SW480 (cell line): ENCODE measurements at places on chromosomes 1 and 21.
A peak's percentile ranks its signal among the peaks of the same experiment; 100 is the strongest.

DNA sequence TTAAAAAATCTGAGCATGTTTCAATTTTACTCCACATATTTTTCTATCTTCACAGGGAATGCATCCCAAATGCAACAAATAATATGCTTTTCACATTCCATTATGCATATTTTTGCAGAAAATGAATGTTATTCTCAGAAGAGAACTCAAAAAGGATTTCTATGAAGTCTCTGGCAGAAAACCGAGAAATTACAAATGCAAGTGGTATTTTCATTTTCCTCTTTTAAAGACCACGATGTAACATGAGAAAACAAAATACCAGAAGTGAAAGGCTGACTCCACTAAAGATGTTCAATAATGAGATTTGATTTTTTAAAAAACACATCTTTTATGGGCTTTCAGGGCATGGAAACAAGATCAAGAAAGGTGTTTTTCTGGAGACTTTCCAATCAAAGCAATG, 5.0 kb upstream of the PDC start:
- DNase-seq, result no peak

GRCh38 chr1:208174731-208175507, 69.3 kb downstream of the PLXNA2 start:
- no peak for DNase-seq

DNA sequence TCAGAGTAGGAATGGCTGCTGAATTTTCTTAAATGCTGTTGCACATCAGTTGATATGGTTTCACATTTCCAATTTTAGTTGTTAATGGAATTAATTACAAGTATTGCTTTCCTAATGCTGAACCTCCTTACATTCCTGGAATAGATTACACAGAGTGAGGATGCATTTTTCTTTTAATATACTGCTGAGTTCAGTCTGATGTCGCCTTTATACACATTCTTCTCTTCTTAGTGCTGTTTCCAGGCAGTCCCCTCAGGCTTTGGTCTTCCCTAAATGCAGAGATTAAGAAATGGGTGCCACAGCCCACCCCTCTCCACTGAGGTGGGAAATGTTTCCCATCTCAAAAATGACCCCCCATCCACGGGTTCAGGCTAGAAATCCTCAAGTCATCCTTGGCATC, 6.7 kb upstream of the TSPEAR start:
- no peak for DNase-seq

GRCh38 chr1:202770135-202770534, 38.1 kb downstream of the KDM5B start:
- DNase-seq, result no peak

GRCh38 chr1:160222546-160222945, 17.4 kb downstream of the PEA15 start:
- DNase-seq, result no peak

DNA sequence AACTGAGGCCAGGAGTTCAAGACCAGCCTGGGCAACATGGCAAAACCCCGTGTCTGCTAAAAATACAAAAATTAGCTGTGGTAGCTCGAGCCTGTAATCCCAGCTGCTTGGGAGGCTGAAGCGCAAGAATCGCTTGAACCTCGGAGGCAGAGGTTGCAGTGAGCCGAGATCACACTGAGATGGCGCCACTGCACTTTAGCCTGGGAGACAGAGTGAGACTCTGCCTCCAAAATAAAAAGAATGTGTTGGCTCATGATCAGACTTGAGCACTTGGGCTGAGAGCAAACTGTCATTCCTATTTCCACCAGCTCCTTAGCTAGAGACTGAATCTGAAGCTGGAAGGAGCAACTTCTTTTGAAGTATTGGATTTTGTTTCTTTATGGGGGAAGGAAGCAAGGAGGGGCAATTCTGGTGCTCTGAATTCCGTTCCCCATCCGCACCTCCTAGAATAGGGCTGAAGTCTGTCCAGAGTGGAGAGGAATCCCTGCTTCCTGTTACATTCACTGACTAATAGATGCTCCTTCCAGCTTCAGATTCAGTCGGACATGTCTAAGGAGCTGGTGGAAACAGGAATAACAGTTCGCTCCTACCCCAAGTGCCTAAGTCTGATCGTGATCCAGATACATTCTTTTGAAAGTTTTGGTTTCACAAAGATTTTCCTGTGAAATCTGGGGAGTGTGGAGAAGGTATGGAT, 3.8 kb downstream of the ZNF672 start:
- DNase-seq, result no peak

- no peak for DNase-seq
These were observed 131.9 kb downstream of the AK5 start for GRCh38 chr1:77413541-77414335.

DNA sequence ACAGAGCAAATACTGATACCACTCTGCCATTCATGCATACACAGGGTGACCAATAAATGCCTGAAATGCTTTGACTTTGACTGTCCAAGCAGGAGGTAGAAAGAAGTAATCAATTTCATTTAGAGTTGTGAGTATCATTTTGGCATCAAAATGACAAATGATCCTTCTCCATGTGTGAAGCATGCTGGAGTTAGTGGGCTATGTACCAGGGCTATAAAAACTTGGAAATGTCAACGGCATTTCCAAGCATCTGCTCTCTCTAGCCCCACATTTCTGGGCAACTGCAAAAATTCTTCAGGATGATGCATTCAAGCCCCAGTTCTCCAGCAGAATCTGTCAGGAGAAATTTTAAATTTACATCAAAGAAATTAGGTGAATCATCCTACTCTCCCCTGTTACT, 208.4 kb upstream of the PTBP2 start:
- DNase-seq, result no peak

DNA sequence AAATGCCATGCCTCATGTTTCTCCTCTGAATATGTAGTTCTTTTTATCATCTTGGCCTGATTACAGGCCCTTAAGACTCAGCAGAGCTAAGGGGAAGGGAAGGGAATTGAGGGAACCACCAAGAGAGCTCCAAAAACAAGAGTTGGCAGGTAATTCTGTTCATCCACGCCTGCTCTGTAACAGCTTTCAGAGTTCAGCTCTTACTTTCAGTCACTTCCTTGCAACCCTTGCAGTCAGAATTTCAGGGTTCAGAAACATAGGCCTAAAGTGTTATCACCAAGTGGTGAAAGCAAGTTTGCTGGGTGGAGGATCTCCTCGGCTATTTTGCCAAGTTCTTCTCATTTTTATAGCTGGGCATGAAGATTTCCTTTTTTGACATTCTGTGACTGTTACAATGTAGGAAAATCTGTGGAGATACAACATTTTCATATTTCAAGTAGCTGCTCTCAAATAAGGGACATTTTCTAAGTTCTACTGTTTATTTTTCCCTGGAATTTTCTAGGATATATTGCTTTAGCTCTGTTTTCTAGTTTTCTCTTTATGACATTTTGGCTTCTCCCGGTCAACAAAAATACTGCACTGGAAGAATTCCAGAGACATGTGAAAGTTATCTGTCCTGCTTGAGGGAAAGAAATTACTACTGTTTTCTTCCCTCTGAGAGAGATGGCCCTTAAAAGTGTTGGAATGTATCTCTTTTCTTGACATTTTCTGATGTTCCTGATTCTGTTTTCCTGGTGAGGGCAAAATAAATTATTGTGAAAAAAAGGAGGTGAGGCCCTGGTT, 251.8 kb upstream of the ST6GALNAC5 start:
- no peak for DNase-seq

GRCh38 chr1:9349331-9349851, 56.7 kb downstream of the SPSB1 start:
- no peak for DNase-seq

DNA sequence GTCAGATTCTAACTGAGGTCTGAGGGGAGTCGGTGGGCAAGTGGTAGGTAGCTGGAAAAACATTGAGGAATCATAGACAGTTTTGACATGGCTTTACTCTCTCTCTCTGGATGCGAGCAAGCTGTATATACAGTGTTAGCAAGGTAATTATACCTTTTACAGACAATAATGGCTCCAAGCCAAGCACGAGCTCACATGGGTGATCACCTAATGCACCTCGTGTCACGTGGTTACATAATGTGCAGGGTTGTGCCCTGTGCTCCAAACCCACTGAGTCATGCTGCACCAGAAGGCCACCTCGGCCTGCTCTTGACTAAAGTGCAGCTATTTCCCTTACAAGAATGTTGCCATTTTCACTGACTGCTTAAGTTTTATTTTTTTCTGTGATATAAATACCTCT, 7.6 kb upstream of the CLCA2 start:
- DNase-seq, result peak; percentile 5

DNA sequence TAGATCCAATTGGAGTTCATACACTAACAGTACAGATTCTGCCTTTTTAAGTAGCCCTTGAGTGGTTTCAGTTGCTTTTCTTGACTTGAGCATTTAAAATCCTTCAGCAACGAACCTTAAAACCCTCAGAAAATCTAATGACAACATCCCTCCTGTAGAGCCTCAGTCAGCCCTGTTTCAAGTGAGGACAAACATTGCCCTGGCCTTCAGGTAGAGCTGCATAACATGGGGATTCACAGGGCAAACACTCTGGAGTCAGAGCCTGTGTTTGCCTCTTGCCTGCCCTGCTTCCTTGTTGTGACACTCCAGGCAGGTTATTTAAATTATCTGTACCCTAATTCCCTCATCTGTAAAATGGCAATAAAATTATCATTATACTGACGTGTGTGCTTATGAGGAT, 96.1 kb upstream of the KCNA3 start:
- no peak for DNase-seq

DNA sequence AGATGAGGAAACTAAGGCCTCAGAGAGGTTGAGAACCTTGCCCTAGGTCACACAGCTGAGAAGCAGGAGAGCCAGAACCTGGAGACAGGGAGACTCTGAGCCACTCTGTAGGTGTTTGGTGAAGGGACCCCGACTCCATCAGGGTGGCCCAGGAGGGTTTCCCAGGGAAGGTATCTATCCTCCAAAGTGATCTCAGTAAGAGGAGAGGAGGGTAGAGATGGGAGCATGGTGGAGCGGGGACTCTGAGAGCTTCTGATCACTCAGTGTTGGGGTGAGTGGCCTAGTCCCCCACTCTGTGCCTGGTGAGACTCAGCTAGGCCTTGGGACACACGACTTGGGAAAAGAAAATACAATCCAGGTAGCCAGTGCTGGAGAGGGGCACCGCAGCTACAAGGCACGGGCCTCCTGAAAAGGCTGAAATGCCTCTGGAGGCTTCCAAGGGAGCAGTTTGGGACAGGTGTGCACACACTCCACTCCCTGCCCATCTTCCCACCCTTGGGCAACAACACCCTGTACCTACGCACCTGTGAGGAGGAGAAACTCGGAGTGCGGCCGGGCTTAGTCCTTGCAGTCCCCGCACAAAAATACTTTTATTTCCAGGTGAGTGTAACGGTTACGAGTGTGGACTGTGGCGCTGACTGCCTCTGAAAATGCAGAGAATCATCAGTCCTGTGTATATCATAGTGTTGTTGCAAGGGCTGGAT, 80.8 kb downstream of the CAMK2N1 start:
- no peak for DNase-seq

GRCh38 chr21:41277846-41278245, 38.8 kb upstream of the FAM3B start:
- DNase-seq, result no peak

DNA sequence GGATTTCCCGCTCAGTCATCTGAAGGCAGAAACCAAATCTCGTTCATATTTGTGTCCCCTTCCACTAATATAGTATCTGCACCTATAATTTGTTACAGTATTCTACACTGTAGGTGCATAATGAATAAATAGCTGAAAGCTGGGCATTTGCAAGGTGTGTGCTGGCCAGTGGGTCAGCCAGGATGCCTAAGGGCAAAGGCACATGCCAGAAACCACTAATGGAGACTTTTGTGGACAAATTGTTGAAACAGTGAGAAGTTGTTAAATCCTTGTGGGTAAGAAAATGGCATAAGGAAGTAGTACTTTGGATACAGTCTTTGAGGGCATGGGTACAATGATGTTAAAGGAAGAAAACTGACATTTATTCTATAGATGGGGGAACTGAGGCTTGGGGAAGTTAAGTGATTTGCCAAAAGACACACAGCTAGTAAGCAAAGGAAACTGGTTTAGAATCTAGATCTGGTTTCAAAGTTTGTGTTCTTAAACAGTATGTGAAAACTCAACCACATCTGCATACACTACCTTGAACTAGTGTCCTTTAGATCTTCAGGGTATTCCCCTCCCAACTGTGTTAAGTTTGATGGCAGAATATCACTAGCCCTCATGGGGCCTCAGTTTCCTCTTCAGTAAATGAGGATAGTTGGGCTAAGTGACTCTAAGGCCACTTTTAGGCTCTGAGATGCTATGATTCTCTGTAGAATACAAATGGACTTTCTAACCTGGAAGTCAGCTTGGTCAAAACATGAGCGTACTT, 26.5 kb upstream of the LRRC8C start:
- no peak for DNase-seq

DNA sequence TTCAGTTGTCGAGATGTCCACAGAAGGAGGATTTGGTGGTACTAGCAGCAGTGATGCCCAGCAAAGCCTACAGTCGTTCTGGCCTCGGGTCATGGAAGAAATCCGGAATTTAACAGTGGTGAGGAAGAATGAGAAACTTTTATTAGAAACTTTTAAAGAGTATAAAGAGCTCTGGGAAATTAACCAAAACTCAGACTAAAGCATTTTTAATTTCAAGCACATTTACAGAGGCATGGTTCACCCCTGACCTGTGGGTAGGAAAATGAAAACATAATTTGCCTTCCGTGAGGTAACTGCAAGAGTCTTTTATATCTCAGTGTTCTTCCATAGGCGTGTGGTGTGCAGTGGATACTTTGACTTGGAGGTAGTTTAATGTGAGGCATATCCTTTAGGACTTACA, 44.8 kb upstream of the KCNQ4 start:
- DNase-seq, result no peak

DNA sequence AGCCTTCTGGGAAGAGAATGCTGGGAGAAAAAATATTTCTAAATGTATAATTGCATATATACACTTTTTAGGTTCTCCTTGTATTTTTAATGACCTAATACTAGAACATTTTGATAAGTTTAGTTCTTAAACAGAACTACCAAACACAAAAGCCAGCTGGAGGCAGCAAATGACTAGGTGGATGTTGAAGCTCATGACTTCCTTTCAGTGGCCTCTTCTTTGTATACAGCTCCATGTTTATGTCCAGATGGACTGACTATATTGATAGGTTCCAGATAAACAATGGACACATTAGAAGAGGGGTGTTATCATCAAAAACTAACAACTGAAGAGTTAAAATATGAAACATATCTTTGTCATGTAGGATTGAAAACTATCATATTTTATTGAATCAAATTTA, 52.5 kb downstream of the LRRC8D start:
- DNase-seq, result no peak

DNA sequence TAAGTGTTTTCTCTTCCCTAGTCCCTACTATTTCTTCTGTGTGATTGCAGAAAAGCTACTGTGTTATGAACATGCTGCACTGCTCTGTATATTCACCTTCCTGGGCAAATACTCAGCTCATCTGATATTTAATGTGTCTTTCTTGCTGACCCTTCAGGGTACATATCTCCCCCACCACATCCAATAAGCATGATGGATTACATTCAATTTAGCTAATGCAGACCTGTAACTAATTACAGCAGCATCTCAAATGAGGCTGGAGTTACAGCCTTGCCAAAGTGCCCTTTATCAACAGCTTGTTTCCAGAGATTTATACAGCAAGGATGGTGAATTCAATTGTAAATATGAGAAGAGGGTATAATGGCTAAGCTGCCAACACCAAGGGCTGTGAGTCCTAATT, 144.0 kb downstream of the KCNH1 start:
- no peak for DNase-seq
